EL (cell line): ENCODE measurements at places on chromosomes 3 and 15.
A peak's percentile ranks its signal among the peaks of the same experiment; 100 is the strongest.

GRCh38 chr3:117962750-117963149, 1071.9 kb downstream of the IGSF11 start:
- DNase-seq, result peak; percentile 16

DNA sequence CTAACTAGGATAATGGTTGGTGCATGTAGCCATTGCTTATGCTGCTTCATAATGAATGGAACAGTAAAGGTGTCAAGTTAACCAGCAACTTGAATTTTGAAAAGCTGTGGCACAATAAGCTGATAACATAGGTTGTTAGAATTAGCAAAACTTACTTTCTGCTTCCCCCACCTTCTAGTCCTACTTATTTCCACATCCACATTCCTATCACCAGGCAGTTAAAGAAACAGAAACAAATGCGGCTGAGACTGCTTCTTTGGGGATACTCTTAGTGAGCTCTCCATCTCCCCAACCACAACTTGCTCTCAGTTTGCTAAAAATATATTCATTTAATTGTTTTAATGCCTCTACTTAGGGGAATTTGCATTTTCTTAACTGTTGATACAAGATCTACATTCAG, 215.1 kb downstream of the TIGIT start:
- no peak for DNase-seq

GRCh38 chr3:52446042-52446441, 1.1 kb upstream of the SEMA3G start:
- DNase-seq, result no peak

- peak; percentile 52 for DNase-seq
Measured at GRCh38 chr3:40191850-40192448, 117.6 kb upstream of the EIF1B start.

GRCh38 chr3:118755253-118755801, 279.3 kb downstream of the IGSF11 start:
- DNase-seq, result no peak

DNA sequence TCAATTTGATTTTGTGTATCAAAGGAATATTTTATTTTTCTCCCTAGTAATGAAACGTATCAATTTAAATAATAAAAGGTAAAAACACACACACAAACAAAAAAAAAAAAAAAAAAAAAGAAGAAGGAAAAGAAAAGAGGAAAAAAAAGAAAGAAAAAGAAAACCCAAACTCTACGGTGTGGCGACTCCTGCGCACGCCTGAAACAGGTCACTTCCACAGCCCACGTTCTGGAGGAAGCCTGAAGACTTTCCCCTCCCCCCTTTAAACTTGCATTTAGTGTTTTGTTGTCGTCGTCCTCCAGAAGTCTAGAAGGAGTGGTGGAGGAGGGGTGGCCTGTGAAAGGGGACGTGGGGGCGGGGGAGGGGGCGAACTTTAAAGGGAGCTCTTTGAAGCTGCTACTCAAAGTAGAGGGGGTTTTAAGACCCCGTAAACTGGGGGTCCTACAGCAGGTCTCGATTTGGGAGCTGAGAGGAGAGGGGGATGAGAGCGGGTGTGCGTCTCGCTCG, 2.3 kb upstream of the TLE3 start:
- DNase-seq, result no peak

GRCh38 chr3:153313302-153313965, 151.4 kb downstream of the RAP2B start:
- peak; percentile 32 for DNase-seq

GRCh38 chr3:4234889-4235288, 68.3 kb upstream of the SETMAR start:
- no peak for DNase-seq
